Activated CD4-positive, alpha-beta memory T cell treated with anti-CD3 and anti-CD28 coated beads, Interleukin-2, amount 10 ng/mL, durations not matched to agents 7 days and 5 days (primary cell): ENCODE measurements at places on chromosomes 4 and X.

- DNase-seq: no peak
These were observed 102.0 kb upstream of the GATB start for GRCh38 chr4:151862766-151863165.

- DNase-seq: no peak
These were observed 35.6 kb downstream of the SLITRK2 start for GRCh38 chrX:145853181-145853580.

DNA sequence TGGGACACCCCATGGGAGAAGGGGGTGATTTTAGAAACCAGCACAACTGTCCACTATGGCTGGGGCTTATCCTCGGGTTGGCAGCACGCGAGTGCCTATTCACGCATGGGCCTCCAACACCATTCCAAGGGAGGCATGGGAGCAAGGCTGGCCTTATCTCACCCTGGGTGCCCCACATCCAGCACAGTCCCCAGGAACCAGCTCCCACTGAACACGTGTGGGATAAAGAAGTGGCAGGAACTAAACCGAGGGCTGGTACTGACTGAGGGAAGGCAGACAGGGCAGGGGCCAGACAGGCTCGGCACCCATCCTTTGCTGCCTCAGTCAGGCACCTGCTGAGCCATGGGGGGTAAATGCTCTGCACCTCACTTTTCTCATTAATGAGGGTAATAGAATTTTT, 43.7 kb upstream of the GPR78 start:
- DNase-seq: no peak

DNA sequence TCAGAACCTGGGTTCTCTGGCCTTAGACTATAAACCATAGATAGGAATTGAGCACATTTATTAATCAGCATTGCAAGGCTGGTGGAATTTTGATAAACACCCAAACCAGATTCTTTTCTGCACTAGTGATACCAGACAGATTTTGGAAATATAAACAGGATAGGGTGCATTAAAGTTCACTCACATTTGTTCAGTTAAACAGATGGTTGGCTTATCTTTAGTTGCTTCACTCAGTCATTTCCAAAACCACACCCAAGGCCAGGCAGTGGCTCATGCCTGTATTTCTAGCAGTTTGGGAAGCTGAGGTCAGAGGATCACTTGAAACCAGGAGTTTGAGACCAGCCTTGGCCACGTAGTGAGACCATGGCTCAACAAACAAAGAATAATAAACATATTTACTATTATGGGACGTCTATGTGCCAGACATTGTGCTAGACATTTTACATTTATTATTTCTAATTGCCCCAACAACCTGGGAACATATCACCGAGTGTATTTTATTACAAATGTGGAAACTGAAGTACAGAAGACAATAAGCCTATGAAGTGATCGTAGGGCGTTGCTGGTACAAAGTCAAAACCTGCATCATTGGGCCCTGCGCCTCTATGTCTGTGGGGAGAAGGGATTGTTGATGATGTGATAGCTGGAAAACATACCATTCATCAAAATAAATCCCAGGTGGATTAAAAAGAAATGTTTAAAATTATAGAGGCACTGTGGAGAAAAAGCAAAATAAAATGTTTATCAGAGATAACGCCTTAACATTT, 15.0 kb downstream of the ADD1 start:
- no peak for DNase-seq

GRCh38 chr4:42483426-42484379, 86.4 kb downstream of the SHISA3 start:
- DNase-seq: no peak

- no peak for DNase-seq
These were observed 1.1 kb upstream of the LIN54 start for GRCh38 chr4:83011689-83012199.

DNA sequence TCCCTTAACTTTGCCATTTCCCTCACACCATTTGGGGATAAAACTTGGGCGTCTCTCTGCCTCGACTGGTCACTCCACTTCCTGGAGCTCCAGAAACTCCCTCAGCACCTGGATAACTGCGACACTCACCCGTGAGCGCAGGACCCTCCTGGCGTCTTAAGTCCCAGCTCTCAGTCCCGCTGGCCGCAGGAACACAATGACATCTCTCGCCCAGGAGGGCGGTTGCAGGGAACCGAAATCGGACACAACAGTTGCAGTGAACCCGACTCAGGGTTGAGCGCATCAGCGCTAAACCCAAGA, 370.9 kb upstream of the SMIM31 start:
- no peak for DNase-seq

- DNase-seq: no peak
These were observed 55.2 kb downstream of the TRIML1 start for GRCh38 chr4:188194421-188194820.

- DNase-seq: no peak
These were observed 52.7 kb downstream of the SPINK2 start for GRCh38 chr4:56768763-56769162.

DNA sequence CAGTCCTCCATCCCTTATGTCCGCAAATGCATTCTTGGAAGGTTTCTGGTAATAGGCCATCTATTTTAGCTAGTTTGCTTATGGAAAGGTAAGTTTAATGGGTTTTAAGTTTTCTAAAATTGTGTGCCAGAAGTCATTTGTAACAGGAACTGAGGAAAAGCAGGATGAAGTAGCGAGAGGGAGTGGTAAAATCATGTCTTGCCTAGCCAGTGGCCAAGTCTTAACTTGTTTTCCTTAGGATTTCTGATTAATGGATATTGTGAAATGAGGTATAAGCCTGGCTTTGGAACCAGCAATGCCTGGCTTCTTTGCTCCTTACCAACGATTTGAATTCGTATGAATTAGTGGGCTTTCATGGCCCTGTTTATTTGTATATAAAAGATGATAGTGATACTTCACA, 7.3 kb downstream of the SEC24B start:
- no peak for DNase-seq

GRCh38 chr4:114811564-114812301, 213.1 kb downstream of the UGT8 start:
- no peak for DNase-seq

GRCh38 chr4:142960867-142961644, 115.0 kb upstream of the INPP4B start:
- no peak for DNase-seq

GRCh38 chrX:11381464-11381863, 88.3 kb downstream of the AMELX start:
- DNase-seq: no peak

- no peak for DNase-seq
These were observed 23.1 kb upstream of the KLHL8 start for GRCh38 chr4:87243426-87244053.

- no peak for DNase-seq
These were observed 334.5 kb upstream of the SLC7A11 start for GRCh38 chr4:138576684-138577083.

DNA sequence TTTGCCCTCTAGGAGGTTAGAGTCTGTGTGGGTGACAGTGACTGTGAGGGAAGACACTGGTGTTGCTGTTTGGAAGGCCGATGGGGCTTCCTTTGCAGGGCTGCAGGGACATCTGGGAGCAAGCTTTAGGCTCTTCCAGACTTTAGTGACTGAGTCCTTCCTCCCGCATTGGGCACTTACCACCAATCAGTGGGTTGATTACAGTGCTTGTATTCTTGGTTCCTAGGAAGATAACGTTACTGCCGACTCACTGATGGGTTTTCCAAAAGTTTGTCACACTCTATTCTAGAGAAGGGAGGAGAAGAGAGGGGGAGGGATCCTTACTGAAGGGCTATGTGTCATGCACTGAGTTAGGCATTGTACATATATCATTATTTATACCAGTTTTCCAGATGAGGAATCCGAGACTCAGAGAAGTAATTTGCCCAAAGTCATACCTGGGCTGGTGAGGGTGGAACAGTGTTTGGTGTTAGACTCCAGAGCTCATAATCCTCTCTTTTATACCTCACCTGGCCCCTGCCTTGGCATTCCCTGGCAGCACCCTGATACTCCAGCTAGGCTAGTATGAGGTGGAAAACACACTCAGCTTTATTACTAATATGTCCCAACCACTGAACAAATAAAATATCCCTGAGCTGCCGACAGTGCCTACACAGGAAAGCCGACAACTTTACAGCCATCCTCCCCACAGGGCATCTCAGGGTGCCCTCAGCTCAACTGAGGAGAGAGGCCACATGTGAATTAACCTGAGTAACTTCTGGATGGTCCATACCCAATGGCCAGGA, 3.8 kb downstream of the CHST7 start:
- no peak for DNase-seq

DNA sequence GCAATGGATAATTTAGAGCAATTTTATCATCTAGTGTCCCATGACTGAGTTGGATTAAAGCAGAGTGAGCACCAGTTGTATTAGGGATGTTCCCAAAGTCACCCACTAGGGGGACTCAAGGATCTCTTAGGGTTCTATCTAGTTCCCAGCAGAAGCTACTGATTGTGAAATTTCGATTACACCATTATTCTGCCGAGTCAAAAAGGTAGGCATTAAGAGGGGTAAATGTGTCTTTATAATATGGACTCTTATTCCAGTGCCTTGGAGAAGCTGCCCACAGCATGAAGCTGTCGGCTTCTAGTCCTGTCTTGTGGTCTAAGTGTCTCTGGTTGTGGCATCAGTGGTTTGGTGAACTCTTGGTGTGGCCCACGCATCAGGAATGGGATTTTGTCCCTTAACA, 53.3 kb downstream of the RGS12 start:
- DNase-seq: no peak

- DNase-seq: no peak
These were observed 310.6 kb upstream of the AADAT start for GRCh38 chr4:170400361-170400760.

DNA sequence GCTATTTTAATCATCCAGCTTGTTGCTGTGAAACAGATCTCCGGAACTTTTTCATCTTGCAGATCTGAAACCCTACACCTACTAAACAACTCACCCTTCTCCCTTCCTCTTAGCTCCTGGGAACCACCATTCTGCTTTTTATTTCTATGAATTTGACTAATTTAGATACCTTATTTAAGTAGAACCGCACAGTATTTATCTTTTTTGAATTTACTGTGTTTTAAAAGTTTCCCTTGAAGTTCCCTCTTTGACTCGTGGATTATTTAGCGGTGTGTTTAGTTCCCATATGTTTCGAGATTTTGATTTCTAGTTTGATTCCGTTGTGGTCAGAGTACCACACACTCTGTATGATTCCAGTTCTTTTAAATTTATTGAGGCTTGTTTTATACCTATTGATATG, 44.6 kb downstream of the EIF2S3 start:
- no peak for DNase-seq

DNA sequence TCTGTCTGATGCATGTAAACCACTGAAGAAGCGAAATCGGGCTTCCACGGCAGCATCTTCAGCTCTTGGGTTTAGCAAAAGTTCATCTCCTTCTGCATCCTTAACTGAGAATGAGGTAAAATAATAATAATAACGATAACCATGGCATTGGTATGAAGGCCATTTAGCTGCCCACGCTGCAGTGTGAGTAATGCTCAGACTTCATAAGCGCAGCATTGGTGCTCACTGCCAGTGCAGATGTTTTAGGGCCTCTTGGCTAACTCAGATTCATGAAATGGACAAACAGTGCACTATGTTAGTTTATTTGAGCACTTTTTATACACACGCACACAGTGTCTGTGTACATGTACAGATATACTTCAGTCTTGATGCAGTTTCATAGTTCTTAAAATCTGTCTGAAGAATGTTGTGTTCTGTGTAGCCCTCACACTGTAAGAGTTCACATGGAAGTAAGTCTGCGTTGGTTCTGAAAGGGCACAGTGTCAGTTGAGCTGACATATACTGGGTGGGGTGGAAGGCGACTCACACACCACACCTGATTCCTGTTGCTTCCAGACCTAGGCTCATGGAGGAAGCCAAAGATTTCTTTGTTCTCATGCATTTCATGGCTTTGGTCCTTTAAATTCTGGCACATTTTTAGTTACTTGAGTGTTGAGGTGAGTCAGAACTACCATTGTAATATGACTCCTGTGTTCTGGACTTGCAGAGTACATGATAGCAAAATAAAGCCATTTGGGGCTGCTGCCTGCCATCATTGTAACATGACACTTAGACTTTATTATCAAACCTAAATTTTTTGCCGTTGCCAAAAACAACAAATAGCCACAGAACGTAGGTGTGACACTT, 68.7 kb downstream of the NSD2 start:
- DNase-seq: no peak
